Lower lobe of right lung (tissue), 2 donors: ENCODE measurements at places on chromosomes 3 and 15.
A peak's percentile ranks its signal among the peaks of the same experiment; 100 is the strongest.

DNA sequence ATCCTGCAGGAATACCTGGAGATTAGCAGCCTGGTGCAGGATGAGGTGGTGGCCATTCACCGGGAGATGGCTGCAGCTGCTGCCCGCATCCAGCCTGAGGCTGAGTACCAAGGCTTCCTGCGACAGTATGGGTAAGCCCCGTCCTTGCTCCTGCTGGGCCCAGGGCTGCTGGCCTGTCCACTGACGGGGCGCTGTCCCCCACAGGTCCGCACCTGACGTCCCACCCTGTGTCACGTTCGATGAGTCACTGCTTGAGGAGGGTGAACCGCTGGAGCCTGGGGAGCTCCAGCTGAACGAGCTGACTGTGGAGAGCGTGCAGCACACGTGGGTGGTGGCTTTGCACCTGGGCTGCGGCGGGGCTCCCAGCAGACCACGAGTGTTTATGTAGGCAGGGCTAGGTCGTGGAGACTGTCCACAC lies 5.0 kb downstream of the FES start:
- DNase-seq = no peak

DNA sequence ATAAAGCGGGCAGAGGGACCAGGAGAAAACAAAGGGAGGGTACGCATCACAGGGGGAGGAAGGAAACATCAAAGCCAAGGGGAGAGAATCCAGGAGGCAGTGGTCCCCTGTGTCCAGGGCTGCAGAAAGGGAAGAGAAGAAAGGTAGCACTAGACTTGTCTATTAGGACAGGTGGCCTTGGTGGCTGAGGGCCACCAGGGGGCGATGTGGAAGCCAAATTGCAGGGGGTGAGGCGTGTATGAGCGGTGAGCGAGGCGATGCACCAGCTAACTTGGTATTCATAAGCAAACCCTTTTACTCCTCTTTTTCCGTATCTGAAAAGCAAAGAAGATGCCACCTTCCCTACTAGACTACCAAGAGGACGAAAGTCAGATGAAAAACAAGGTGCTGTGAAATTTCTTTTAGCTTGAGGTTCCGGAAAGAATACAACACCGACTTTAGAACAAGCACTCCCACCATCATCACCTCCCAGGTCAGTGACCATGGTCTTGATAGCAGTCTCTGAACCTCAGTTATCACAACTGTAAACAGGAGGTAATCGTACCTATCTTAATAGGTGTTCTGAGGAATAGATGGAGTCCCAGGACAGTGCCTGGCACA lies 654.4 kb upstream of the ADAMTS9 start:
- peak; percentile 49 for DNase-seq

GRCh38 chr3:43606284-43606683 lies 15.5 kb downstream of the ANO10 start:
- no peak for DNase-seq

GRCh38 chr15:38053205-38053604 lies 118.8 kb downstream of the TMCO5A start:
- no peak for DNase-seq

- no peak for DNase-seq
These were observed 45.8 kb upstream of the SEC13 start for GRCh38 chr3:10366651-10367101.

DNA sequence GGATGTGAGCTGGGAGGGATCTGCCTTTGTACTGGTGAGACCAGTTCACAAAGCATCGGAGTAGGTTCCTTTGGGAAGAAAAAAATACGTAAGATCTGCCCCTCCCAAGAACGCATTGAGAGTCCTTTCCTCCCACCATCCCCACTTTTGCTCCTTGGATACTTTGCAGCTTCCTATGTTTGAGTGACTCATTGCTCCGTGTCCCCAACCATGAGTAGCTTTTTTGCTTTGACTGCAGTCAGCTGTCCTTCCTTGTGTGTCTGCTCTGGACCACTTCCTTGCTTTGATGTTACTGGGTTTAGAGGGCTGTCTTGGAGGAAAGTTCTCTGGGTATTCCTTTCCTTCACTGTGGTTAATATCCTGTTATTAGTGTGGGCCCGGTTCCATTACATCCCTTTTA lies 43.2 kb upstream of the PTPN23 start:
- no peak for DNase-seq

DNA sequence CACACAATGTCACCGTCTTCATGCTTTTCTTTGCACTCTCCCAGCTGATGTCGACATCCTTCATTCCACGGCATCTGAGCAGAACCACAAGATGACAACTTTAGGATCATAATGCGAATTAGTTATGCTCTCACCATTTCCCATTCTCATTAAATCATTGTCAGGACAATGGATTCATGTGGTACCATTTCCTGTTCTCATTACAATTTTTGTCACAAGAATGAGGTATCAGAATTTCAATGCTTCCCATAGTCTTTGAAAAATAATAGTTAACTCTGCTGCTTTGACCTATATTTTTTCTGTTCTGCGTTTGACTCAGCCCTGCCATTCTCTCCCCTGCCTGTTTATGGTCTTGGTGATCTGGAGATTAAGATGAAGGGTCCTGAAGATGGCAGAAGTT lies 175.7 kb upstream of the MDFIC2 start:
- DNase-seq = no peak

DNA sequence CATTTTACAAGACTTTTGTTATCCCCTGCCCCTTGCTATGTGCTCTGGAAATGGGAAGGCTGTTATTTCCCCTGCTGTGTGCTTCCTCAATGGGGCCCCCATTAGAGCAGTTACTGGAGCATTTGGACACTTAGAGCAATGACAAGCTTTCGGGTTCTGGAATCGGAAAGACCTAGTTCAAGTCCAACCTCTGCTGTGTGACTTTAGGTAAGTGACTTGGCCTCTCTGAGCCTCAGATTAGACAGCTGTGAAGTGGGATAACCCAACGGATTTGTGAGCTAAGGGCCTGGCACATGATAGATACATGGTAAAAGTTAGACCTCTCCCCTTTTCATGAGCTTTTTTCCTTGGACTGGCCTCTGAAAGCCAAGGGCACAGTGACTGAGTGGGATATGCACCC lies 84.0 kb upstream of the SEC13 start:
- DNase-seq = no peak
